Stimulated activated CD4-positive, alpha-beta T cell treated with anti-CD3 and anti-CD28 coated beads, TNF-alpha, amount 100 ng/mL, for 1 hour (primary cell): ENCODE measurements at places on chromosomes 2 and 18.

- no peak for DNase-seq
Observed at GRCh38 chr2:18546567-18546966, 13.9 kb downstream of the RDH14 start.

DNA sequence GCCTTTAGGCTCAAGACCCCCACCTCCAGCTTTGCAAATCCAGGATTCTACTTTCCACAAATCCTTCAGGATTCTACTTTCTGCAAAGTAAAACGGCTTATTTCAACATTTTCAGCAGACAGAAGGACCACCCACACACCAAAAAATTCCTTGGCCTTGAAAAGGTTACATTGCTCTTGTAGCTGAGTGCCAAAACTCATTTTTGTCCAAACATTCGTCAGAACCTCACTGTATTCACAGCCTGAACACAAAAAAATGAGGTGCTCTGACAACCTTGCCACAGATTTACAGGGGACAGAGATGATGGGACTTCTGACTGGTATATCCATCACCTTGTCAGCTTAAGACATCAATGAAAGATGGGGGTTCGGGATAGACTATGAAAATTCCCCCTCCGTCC, 63.0 kb upstream of the COX7A2L start:
- DNase-seq = no peak

DNA sequence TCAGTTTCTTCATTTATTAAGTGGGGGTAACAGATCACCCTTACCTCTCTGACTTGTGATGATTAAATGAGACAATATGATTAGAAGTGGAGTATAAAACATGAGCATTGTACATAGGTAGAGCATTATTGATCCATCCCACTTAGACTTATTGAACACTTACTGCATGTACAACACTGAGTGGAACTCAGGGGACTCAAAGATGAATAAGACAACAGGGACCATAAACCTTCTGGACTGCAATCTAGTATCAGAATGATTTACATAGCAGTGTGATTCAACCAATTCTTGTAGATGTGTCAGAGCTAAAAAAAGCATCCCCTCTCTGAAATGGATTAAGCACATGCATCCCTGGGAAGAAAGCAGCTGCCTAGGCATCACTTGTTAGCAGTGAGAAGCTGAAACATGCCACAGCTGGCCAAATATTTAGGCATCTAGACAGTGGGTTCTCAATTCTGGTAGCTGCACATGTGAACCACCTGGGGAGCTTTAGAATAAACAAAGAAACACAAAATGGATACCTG, 111.5 kb downstream of the CYRIA start:
- no peak for DNase-seq

GRCh38 chr2:88038263-88039105, 17.1 kb downstream of the KRCC1 start:
- no peak for DNase-seq

DNA sequence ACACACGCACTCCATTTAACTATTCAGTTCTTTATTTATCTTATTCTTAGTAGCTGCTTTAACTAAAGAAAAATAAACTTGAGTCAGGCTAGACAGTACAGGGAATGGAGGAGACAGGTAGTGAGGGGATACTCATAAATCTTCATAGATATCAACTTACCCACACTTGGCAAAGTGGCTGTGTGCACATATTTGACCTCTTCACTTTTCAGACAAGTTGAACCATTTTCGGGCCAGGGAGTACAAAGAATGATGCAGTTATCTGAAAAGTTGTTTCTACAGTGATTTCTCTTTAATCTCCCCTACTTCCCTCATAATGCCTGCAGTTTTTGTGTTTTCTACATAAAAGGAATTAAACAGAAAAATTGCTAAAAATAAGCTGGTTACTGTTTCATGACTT, 307.5 kb downstream of the GULP1 start:
- DNase-seq = no peak

DNA sequence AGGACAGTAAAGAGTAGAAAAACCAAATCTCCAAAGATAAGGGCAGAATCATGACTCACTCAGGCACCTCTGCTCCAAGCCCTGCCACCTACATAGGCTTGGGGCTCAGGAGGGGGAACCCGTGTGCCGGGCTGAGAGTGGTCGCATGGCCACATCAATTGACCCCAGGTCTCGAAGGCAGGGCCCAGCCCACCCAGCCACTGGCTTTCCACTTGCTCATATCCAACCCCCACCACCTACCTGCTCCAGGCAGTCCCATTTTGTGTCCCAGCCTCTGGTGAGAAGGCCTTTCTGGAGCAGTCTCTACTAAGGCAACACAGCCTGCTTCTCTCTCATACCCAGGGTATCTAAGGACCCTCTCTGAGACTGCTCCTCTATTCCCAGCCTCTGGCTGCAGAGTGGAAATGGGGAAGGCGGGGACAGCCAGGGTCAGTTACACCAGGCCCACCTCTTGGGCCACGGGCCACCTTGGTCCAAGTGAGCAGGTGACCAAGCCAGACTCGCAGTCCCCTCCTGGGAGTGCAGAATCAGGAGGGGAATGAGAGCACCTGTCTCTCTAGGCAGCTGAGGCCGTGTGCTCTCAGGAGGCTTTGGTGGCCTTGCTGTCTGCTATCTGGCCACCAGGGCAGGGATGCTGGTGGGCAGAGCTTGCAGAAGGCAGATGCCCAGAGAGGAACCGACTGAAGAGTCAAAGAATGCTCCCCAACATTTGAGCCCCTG, 20.8 kb downstream of the TFCP2L1 start:
- DNase-seq = no peak

- DNase-seq = no peak
Observed at GRCh38 chr18:57439609-57439968, 4.4 kb downstream of the ONECUT2 start.

- DNase-seq = no peak
Observed at GRCh38 chr2:55729136-55729685, 35.6 kb upstream of the PNPT1 start.

- DNase-seq = no peak
Observed at GRCh38 chr2:232636788-232637420, 3.5 kb downstream of the EFHD1 start.

DNA sequence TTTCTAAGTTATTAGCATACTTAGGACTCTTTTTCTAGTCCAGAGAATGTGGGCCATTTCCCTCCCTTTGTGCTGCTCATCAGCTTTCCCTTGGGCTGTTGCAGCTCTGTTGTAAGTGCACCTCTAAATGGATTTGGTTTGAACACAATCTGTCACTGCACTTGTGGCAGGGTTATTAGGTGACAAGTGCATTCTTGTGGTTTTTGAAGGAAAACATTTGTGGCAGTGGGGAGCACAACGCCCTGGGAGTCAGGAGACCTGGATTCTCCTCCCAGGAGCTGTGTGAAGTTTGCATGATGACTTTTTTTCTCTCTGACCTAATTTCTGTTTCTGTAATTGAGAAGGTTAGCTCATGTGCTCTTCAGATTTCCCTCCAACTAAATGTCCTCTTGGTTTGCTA, 630.9 kb upstream of the FAM98A start:
- no peak for DNase-seq

GRCh38 chr2:98706591-98706990, 24.3 kb downstream of the MGAT4A start:
- no peak for DNase-seq

- DNase-seq = no peak
Observed at GRCh38 chr2:43612944-43613343, 17.1 kb upstream of the THADA start.

GRCh38 chr2:219128396-219128795, 32.2 kb downstream of the NHEJ1 start:
- no peak for DNase-seq

DNA sequence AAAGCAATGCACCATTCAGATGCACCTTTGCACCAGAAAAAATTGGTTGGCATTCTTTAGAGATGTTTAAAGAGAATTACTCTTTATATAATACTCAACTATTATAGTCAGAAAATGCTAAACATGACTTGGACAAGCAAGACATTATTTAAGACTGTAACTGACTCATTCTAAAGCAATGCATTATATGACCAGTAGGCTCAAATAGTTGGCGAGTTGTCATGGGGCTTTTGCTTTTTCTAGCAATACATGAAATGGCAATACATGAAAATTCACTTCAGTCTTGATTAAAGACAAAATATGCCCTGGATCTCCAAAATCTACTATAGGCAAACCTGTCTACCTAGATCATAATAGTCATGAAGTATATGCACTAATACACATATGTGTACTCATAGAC, 216.9 kb upstream of the VWC2L start:
- DNase-seq = no peak

- DNase-seq = no peak
Observed at GRCh38 chr2:154402213-154402612, 296.3 kb upstream of the KCNJ3 start.

- no peak for DNase-seq
Observed at GRCh38 chr18:44392933-44393332, 287.8 kb upstream of the SETBP1 start.

DNA sequence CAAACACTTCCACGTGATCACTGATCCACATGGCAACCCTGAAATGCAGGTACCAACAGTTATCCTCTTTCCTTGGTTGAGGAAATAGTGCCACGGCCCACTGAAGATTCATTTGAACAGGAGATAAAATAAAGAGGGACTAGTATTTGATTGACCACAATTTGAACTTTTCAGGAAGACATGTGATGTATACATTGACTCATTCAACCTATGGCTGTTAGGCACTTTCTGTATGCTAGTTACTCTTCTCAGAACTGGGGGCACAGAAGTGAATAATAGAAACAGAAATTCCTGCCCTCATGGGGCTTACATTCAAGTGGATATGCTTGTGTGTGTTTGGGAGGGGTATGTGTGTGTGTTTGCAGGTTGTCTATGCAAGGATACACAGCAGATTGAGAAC, 199.6 kb downstream of the PRKCE start:
- no peak for DNase-seq

DNA sequence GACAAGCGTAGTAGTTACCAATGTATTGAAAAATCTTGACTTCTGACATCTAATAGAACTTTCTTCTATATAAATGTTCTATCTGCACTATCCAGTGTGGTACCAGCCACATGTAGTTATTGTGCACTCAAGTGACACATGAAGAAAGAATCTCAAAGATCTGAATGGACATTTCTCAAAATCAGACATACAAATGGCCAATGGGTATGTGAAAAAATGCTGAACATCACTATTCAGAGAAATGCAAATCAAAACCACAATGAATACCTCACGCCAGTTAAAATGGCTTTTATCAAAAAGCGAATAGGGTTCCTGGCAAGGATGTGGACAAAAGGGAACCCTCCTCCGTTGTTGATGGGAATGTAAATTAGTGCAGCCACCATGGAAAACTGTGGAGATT, 37.5 kb upstream of the SMCHD1 start:
- DNase-seq = no peak

DNA sequence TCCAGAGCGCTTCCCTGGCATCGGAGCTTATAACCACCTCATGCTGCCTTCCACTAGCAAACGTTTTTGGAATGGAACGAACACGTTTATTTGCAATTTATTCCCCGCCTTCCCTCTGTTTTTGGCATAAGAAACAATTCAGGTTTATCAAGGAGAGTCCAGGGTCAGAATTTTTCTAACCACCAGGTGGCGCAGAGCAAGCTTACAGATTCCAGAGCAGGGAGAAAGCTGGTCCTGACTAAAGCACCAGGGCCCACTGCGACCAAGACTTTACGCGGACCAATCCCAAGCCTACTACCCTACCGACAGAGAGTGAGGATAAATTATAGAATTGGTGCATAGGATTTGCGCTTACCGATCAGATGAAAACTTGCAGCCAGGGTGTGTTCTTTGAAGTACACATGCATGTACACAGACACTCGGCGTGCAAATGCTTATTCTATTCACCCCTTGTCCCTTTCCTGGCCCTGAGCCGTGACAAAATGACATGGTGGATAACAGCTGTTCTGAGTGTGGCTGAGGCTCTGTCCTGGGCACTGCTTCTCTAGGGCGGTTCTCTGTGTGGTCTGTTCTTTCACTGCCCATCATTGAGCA, 34.7 kb downstream of the NAPG start:
- no peak for DNase-seq

GRCh38 chr2:239668042-239668441, 267.2 kb upstream of the HDAC4 start:
- DNase-seq = no peak

DNA sequence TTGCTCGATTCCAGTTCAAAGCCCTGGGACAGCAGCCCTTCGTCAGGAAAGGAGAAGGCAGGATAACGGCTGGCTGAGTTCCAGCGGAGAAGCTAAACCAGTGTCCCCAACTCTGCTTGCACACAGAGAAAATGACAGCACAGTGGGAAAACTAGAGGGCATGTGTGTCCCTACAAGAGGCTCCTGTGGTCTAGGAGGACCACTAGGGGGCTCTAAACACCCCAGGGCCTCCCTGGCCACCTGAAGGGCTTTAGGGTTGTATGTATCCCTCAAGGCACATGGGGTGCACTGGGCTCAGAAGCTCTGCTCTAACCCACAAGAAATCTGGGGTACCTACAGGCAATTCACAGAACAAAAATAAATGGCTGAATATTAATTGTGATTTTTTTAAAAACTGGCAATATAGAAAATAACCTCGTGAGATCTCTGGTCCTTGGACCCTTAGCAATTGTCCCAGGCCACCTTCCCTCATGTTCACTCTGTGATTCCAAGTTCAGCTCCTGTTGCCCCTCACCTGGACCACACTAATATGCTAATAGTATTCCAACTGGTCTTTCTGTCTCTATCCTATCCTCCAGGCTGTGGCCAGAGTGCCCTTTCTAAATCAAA, 17.5 kb downstream of the STAT1 start:
- no peak for DNase-seq

DNA sequence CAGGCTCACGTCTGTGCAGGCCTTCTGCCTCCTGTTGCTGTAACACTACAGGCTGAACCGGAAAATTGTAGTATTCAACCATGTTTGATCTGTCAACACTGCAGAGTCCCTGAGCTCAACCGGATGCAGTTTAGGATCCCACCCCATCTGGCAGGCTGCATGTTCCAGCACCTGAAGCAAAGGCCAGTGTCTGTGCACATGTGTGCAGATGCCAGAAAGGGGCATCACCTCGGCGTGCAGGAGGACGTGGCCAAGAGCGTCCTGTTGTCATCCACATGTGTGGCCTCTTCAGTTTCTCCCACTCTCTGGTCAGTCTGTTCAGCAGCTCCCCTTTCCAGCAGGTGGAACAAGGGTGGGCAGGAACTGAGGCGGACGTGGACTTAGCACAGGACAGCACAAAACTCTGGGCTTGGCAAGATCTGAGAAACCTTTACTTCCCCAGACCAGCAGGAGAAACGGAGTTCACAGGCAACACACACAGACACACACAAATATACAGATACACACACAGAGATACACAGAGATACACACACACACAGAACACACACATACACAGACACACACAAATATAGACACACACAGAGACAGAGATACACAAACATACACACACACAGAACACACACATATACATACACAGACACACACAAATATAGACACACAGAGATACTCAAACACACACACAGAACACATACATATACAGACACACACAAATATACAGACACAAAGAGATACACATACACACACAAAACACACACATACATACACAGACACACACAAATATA, 111.3 kb downstream of the NDUFA10 start:
- no peak for DNase-seq

- no peak for DNase-seq
Observed at GRCh38 chr2:108316461-108317258, 28.0 kb downstream of the SULT1C2 start.
